ENCODE measurements at places on chromosomes 16 and 17.
A peak's percentile ranks its signal among the peaks of the same experiment; 100 is the strongest.

- DNase-seq, result no peak
These were observed 747 bp upstream of the LHX1 start for GRCh38 chr17:36936455-36937000.

DNA sequence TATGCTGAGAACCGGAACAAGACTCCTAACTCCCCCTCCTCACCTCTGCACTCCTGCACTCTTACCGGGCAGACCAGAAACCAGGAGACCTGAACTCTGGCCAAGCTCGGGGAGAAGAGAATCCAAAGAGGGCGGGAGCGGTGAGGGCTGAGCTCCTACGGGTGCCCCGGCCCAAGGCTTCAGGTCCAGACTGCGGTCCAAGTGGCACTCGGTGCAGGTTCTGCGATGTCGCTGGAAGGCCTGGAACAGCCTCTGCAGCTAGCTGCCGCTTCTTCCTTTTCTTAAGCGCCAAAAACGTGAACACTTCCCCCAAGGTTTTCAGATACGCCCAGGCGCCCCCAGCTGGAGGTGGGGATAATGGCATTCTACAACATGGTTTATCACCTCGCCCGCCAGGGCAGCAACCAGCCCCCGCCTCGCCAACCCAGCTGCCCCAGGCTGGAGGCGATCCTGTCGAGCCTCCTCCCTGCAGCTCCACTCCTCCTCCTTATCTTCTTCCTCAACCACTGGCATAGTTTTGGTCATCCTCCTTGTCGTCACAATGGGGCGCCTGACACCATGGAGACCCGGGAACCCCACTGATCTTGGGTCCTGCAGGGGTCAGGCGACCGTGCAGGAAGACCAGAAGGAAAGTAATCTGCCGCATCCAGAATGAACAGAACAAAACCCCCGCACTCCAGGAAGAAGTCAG, 1735.9 kb downstream of the TP53TG3F start:
- no peak for DNase-seq

- no peak for DNase-seq
These were observed 51.3 kb downstream of the MEAK7 start for GRCh38 chr16:84453061-84453752.

DNA sequence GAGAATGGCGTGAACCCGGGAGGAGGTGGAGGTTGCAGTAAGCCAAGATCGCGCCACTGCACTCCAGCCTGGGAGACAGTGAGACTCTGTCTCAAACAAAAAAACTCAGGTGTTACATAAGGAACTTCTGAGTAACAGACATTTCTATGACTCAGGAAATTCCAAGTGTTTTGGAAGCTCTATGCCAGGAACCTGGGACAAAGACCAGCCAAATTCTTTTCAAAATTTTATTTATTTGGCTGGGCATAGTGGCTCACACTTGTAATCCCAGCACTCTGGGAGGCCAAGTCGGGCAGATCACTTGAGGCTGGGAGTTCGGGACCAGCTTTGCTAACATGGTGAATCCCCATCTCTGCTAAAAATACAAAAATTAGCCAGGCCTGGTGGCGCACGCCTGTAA, 5.2 kb upstream of the SH2B1 start:
- no peak for DNase-seq

DNA sequence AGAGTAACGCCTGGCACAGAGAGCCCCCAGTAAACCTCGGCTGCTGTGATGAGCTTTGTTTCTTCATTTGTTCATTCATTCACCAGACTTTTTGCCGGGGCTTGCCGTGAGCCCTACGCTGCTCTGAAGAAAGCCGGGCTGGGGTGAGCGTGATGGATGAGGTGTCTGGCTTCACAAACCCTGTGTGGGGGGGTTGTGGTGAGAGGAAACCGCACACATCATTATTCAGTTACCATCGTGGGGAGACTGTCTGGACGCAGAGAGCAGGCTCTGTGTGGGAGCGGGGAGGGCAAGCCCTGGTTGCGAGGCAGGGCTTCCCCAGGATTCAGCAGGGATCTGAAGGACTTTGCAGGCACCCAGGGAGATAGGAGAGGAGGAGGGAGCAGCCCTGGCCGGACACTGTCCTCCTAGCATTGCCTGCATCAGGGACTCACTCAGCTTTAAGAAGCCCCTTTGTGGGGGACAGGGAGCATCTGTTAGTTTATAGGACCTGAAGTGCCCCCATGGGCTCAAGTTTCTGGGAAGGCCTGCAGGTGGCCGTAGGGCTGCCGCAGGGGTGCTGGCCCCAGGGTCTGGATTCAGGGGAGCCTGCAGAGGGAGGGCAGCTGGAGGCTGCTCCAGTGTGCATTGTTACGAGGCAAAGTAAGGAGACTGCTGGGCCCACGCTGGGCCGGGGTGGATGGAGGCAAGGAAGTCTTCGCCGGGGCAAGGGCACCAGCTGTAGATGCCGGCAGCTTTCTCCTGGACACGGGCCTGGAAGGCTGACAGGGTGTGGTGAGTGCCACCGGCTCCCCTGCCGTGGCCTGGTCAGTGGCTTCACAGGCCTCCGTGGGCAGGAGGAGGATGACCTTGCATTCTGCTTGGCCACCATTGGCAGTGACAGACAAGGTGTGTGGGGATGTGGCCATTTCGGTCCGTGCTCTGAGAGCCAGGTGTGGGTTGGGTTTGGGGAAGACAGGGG, 334.5 kb downstream of the SEC14L1 start:
- peak; percentile 80 for DNase-seq

DNA sequence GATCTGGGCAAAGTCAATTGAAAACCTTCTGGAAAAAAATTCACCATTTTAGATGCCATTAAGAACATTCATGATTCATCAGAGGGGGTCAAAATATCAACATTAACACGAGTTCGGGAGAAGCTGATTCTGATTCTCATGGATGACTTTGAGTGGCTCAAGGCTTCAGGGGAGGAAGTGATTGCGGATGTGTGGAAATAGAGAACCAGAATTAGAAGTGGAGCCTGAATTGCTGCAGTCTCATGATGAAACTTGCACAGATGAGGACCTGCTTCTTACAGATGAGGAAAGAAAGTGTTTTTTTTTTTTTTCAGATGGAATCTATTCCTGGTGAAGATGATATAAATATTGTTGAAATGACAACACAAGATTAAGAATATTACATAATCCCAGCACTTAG, 12.9 kb downstream of the ITGAX start:
- peak; percentile 93 for DNase-seq

All from inflammatory macrophage treated with lipopolysaccharide for 1 hour (primary cell).